ENCODE measurements at places on chromosomes 12 and 14. TPM values are rescaled to one million over a fixed set of nuclear protein-coding genes. Genes with fewer than 3 reads are reported as not detected.

Gene DDN
- total RNA-seq, result 0.51 TPM

Gene RND1
- total RNA-seq, result 2.2 TPM

Gene MYO1H
- total RNA-seq, result not detected

Gene ALDH2
- 103 TPM for total RNA-seq

Gene SERPINA12
- not detected for total RNA-seq

Gene WNT1
- not detected for total RNA-seq

Gene ART4
- 12.0 TPM for total RNA-seq

Gene FICD
- 1.1 TPM for total RNA-seq

Gene GLIPR1L1
- not detected for total RNA-seq

Gene SIX6
- total RNA-seq, result not detected

Gene GDF3
- not detected for total RNA-seq

Gene SRGAP1
- 1.6 TPM for total RNA-seq

Gene HCAR3
- 0.11 TPM for total RNA-seq

Gene FBXL14
- 5.5 TPM for total RNA-seq

Gene EEF1AKMT3
- 6.6 TPM for total RNA-seq

Gene RACGAP1
- 57.9 TPM for total RNA-seq

Gene KRT75
- total RNA-seq, result not detected

Gene RNU7-1
- not detected for total RNA-seq

Gene OR4K2
- not detected for total RNA-seq

Gene GAPDH
- total RNA-seq, result 3,038 TPM

Gene PZP
- total RNA-seq, result 0.89 TPM

Gene PTPRR
- not detected for total RNA-seq

Gene AMIGO2
- not detected for total RNA-seq

Gene EXOC3L4
- 27.0 TPM for total RNA-seq

Gene TSPAN19
- total RNA-seq, result not detected

Gene C1S
- total RNA-seq, result 18.2 TPM

Gene NAP1L1
- total RNA-seq, result 309 TPM

Gene RIPK3
- not detected for total RNA-seq

Gene PKP2
- total RNA-seq, result 27.5 TPM

Gene ZNF839
- 8.2 TPM for total RNA-seq

Gene BMP4
- 56.4 TPM for total RNA-seq

Gene SPATS2
- 27.2 TPM for total RNA-seq

Gene REM2
- not detected for total RNA-seq

Gene TAS2R30
- 5.2 TPM for total RNA-seq

Gene MYO1A
- 5.3 TPM for total RNA-seq

Gene ACRBP
- not detected for total RNA-seq

Gene IFI27
- 2.0 TPM for total RNA-seq

Gene SPRING1
- 65.6 TPM for total RNA-seq

Gene ANKS1B
- not detected for total RNA-seq

Gene KLRC3
- not detected for total RNA-seq

Gene TAS2R42
- not detected for total RNA-seq

Gene HDAC7
- total RNA-seq, result 4.6 TPM

Gene ST8SIA1
- total RNA-seq, result not detected

Gene PLCZ1
- not detected for total RNA-seq
